ENCODE measurements at places on chromosomes 12 and 14.

DNA sequence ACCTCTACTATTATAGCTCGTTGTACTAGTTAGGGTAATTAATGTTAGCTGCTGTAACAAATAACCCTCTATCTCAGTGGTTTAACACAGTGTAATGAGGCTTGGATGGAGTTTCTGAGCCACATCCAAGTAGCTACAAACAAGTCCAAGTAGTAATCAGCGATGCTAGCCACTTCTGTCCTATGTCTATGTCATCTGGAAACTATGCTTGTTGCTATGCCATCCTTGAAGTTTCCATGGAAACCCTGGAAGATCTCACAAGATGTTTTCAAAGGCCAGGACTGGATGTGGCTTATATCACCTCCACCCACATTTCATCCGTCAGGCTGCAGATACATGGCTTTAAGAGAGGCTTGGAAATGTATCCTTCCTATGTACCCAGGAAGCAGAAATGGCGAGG lies 422.1 kb downstream of the AACS start:
- no peak for DNase-seq

DNA sequence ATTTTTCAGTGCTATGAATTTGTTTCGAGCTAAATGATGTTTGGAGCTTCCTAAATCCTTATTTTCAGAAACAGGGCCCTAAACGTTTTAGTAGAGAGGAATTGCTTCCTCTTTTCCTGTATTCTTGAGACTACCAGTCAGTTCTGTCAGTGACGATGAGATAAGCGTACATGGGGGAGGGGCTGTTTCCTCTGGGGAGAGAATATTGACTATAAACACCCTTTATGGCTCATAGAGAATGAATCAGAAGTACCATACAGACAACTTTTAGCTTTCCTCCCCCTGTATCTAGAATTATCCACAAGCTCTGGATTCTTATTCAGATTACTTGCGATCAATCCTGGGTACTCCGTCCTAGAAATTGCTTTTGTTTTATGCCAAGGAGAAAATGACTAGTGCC lies 5.1 kb downstream of the TBK1 start:
- DNase-seq: peak; percentile 81

DNA sequence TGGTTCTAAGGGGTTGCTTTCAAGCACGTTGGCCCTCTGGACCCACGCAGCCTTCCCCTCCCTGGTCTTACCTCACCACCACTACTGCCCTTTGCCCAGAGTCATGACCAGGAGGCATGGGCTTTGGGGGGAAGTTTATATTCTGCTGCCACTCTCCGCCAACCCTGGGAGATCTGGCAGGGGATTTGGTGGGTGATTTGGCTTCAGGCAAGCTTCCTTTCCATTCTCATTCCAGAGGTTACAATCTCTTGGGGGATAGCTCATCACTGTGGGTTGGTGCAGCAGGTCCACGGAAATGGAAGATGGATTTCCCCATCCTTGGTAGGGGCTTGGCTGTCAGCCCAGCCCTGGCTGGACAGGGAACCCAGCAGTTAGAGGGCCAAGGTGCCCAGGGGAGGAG lies 6.3 kb downstream of the PAH start:
- DNase-seq: no peak

GRCh38 chr12:116403546-116403945 lies 126.1 kb upstream of the MED13L start:
- no peak for DNase-seq

GRCh38 chr14:53001787-53002378 lies 51.0 kb upstream of the FERMT2 start:
- no peak for DNase-seq

GRCh38 chr14:24695265-24696241 lies 61.6 kb upstream of the GZMB start:
- peak; percentile 97 for DNase-seq

DNA sequence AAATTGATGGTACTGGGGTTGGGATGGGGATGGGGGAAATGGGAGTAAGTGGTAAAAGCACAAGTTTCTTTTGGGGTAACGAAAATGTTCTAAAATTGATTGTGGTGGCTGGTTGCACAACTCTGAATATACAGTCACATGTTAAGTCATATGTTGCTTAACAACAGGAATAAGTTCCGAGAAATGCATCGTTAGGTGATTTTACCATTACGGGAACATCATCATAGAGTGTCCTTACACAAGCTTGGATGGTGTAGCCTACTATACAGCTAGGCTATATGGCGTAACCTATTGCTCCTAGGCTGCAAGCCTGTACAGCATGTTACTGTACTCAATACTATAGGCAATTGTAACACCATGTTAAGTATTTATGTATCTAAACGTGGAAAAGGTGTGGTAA lies 31.0 kb downstream of the ITGA7 start:
- peak; percentile 97 for DNase-seq

DNA sequence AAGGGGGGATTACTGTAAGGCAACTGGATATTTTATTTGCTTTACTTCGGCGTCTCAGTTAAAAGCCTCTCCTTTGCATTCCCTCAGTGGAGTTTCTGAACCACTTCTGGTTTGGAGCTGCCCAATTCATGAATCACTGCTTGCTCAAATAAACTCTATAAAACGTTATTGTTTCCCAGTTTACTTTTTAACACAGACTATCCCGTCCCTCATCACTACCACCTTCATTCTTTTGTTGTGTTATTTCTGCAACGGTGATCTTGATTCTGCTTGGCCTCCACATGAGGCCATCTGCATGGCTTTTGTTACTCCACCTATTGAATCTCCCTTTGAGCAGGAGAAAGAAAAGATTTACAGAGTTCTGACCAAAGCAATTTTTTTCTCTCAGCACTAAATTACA lies 104.0 kb upstream of the PLEKHA5 start:
- DNase-seq: no peak

Data from MV-4-11 (cell line).